Uterine smooth muscle cell (primary cell): ENCODE measurements at places on chromosomes 4 and X. TPM values are rescaled to one million over a fixed set of nuclear protein-coding genes. Genes with fewer than 3 reads are reported as not detected.

SAP30 gene
- 30.2 and 44.2 TPM in 2 replicates for total RNA-seq

DCAF8L2 gene
- total RNA-seq = not detected in 2 replicates

CLNK gene
- total RNA-seq = not detected in 2 replicates

PNMA5 gene
- total RNA-seq = not detected in 2 replicates

NUP62CL gene
- total RNA-seq = 0.11 and 0.25 TPM in 2 replicates

SAGE1 gene
- not detected in 2 replicates for total RNA-seq

MAGEA8 gene
- total RNA-seq = not detected in 2 replicates

TEX13D gene
- total RNA-seq = not detected in 2 replicates

PAK3 gene
- total RNA-seq = 1.3 and 2.9 TPM in 2 replicates

ZNF157 gene
- total RNA-seq = 0.11 and 0.12 TPM in 2 replicates

FHIP1A gene
- 1.4 TPM in 2 replicates for total RNA-seq

MID1 gene
- total RNA-seq = 9.2 and 12.8 TPM in 2 replicates
